Hypothalamus (tissue), 51 donors: ENCODE measurements at places on chromosomes 7 and 10.

GRCh38 chr10:96367470-96367869, 8.7 kb upstream of the OPALIN start:
- DNase-seq: no peak

DNA sequence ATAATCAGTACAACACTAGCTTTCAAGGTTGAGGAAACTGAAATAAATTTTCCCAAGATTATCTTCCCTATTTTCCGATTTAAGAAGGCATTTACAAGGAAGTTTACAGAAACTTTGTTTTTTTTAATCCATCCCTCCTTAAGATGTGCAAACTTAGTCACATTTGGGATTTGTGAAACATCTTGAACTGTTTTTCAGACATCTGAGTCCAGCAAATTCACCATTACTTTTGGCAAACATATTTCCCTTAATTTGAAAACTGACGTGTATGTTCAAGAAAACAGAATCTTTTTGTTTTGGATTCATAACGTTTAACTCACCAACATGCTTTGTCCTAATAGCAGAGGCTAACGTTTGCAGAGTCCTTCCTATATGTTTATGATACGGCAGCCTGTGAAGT, 19.5 kb downstream of the GLI3 start:
- DNase-seq: no peak

GRCh38 chr7:94042381-94042780, 38.2 kb upstream of the BET1 start:
- DNase-seq: no peak

DNA sequence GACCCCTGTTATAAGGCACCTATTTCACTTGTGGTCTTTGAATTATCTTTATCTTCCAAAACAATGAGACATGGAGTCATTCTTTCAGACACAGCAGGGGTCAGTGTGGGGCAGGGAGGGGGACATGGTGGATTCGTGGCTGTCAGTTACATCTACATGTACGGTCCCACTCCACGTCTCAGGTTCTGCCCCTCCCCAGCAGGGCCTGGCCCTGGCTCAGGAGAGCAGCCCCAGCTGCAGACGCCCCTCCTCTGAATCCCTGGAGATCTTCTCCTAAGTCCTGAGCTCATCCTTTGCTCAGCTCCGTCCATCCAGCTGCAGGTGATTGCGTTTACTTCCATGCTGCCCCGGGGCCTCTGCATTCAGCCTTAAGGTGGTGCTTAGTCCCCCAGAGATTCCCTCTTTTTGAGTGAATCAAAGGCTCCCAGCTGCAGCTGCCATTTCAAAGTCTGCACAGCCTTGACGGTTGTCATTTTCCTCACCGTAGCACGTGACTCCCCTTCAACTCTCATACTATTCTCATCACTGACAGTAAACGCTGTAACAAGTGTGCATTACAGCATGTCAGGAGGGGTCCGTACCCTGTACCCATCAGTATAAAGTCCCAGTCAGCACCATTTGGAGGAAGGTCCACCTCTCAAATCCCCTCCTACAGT, 113.4 kb upstream of the TCERG1L start:
- DNase-seq: no peak

GRCh38 chr7:134593530-134594392, 44.9 kb downstream of the AKR1B15 start:
- DNase-seq: peak; percentile 76

GRCh38 chr7:120373174-120373573, 100.2 kb downstream of the KCND2 start:
- no peak for DNase-seq

- no peak for DNase-seq
Measured at GRCh38 chr10:84523526-84523925, 195.1 kb downstream of the CCSER2 start.

DNA sequence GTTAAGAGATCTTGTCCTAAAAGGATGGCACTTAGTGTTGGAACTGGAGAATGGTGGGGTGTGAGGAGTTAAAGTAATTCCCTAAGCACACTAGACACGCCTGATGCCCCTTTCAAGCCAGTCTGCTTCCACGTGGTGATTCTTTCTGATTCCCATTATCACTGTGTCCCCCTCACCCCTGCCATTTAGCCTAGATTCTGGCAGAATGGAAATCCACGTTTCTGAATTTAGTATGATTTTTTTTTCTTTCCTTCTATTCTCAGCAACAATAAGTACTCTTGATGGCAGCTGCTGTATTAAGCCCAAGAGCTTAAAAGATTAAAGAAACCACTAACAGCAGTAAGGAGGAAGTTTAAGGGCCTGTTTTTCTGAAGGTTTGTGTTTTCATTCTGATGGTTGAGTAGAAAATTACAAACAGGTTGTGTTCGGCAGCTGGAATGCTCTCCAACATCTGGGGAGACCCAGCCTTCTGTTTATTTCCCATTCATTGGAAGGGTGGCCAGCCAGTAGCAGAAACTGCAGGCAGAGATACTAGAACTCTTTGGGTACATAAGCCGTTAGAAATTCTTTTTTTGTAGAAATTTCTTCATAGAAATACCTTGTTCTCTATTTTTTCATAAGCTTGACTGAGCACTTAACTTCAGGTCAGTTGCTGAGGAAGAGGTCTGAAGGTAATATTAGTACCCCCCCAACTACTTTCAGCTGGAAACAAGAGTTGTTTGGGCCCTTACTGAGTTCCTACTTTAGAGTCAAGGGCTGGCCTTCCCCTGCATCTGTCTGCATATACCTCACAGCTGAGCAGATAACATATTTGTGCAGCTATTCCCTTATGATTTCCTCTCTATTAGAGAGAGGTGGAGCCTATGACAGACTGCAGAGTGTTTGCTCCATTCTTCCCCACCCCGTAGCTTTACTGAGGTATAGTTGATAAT, 355.1 kb downstream of the AUTS2 start:
- DNase-seq: no peak

DNA sequence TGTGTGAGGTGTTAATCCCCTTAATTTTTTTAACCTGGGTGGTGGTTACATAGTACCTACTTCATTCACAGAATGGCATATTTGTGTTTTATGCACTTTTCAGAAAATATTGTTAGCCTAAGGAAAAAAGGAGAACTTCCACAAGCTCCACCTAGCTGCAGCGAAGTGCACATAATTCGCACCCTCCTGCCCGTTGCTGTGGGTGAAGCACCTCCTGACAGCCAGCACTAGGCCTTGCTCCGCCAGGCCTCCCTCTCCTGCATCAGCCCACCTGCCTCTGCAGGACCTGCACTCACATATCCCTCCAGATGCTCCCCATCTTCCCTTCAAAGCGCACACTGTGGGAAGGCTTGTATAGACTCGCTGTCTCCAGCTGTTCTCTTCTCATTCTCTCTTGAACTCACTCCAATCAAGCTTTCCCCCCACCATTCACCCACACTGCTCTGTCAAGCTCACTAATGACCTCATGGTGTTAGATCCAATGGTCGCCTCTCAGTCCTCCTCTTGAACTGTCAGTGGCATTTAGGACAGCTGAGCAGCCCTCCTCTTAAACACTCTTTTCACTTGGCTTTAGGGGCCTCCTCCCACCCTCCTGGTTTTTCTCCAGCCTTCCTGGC, 20.7 kb upstream of the GRID1 start:
- DNase-seq: no peak

GRCh38 chr10:6173203-6173602, 29.5 kb upstream of the PFKFB3 start:
- DNase-seq: no peak

DNA sequence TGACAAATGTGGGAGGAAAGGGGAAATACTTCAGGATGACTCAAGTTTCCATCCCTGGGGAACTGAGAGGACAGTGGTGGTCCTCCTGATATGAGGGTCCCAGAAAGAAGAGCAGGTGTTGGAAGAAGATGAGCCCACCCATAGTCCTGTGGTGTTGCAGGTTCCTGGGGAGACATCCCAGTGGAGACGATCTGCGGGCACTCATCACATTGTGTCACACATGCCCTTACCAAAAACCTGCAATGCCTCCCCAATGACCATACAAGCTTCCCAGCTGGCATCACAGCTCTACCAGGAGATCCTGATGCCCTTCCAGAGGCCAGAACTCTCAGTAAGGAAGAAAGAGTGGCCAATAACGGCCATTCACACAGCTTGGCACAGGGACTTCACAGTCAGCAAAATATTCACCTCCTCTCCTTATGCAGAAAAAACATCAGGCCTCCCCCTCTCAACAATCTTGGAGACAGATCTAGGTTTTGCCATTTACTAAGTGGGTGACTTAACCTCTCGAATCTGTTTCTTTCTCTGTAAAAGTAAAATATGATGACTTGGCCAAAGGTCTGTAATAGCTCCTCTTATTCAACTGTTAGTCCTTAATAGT, 9.0 kb downstream of the PUS7 start:
- no peak for DNase-seq

DNA sequence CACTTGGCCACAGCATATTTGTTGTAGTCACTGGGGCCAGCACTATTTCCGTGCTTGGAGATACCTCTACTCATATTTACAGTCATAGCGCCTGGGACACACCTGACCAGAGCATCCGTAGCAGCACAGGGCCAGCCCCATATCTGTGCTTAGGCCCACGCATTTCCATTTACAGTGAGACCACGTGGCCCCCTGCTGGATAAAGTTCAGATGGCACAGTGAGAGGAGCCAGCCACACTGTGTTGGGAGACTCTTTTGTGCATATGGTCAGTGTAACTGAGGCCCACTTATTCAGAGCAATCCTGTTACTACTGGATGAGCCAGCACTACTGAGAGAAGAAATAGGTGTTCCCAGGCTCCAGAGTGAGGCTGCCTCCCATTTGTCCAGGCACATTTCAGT, 455.3 kb downstream of the REEP3 start:
- peak; percentile 4 for DNase-seq

- peak; percentile 78 for DNase-seq
Measured at GRCh38 chr10:71964743-71965515, 734 bp downstream of the CHST3 start.

DNA sequence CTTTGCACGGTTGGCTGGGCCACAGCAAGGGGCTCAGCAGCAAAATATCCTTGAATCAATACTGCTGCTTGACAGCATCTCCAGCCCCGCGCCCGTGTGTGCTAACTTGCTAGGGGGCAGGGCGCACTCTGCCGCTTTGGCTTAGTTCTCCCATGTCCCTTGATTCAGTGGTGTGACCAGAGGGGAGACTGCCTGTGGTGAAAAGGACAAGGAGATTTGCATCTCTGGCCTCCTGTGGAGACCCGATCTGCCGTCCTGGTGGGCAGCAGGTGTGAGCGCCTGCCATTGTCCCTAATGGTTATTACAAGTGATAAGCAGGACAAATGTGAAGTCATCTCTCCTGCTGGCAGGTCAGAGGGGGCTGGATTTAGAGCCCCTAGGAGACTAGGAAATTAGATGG, 500.2 kb upstream of the GALNT17 start:
- no peak for DNase-seq

- no peak for DNase-seq
Measured at GRCh38 chr7:130703851-130704250, 17.5 kb upstream of the TSGA13 start.

DNA sequence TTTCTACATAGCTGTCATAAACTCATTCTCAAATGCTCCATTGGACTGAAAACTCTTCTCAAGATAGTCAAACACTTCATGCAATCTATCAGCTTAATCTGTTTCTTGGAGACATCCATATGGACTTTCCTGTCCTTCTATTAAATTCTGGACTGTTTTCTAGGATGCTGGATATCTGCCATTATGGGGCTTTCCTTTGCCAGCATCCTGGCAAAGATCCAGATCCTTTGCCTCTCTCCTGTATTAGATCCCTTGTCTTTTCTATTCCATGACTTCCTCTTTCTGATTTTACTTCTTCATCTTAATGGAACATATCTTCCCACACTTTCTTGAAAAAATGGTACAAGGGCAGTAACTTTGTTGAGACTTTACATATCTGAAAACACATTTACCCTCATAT, 35.9 kb upstream of the SKAP2 start:
- no peak for DNase-seq

DNA sequence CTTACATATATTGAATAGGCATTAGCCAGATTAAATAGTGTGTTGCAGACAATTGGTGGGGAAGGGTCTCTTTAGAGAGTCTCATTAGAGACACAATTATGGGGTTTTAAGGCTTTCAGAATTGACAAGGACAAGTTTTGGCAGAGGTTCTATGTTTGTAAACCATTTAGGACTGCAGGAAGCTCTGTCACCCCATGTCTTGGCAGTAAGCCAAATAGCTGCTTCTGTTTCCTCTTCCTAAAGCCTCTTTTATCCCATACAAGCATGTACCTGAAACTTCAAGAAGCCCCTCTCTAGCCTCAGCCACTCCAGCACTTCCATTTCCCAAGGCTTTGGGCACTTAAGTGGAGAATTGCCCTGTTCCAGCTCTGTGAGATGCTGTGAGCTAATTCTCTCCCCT, 21.8 kb upstream of the LRRC4 start:
- DNase-seq: no peak

- DNase-seq: no peak
Measured at GRCh38 chr7:81111358-81111757, 192.5 kb upstream of the SEMA3C start.

DNA sequence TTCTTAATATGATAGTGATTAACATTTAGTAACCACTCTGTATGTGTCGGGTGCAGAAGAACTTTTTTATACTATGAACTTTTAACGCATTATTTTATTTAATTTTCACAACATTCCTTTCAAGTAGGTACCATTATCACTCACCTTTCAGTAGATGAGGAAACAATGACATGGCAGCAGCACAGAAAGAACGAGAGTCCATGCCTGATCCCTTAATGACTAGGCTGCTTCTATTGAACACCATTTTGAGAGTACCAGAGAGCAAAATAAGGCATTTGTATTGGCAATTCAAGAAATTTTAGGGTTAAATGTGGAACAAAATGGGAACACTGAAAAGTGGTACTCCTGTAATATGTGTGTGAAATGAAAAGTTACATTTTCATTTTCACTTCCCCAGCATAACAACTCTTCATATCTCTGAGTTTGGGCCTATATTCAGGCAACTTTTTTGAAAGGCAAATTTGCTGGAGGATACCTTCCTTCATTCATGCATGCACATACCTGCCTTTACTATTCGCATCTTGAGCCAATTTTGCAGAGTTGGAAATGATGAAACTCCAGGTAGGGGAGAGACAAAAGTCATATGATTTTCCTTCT, 12.8 kb downstream of the LRRN3 start:
- DNase-seq: no peak

- no peak for DNase-seq
Measured at GRCh38 chr7:87199241-87199640, 20.3 kb downstream of the TMEM243 start.

DNA sequence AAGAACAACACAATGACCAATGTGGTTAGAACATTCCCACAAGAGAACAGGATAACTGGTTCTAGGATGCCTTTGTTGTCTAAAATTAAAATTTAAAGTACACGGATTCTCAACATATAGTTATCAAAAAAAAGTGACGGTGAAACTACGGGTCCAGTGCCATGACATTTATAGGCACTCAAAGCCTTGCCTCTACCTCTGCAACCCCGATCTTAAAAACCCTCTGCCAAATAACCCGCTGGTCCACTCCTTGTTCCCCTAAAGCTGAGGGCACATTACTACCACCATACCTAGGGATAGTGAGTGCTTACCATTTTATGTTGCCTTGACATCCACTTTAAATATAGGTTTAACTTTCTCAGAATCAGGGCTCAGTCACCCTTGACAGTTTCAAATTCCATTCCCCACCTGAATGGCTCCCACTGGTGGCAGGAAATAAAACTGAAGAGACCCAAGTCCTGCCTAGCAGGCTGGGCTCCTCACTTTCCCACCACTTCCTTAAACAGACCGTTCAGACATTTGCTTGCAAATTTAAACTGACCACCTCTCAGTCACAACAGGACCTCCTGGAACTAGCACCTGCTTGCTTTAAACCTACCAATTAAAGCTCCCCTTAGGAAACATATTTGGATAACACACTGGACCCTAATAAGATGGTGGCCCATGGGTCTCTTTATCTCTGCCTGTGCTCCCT, 169.9 kb upstream of the ASAH2 start:
- DNase-seq: peak; percentile 22

GRCh38 chr10:4343873-4344272, 482.1 kb upstream of the AKR1E2 start:
- no peak for DNase-seq
